ENCODE measurements at places on chromosomes 2 and 18.

DNA sequence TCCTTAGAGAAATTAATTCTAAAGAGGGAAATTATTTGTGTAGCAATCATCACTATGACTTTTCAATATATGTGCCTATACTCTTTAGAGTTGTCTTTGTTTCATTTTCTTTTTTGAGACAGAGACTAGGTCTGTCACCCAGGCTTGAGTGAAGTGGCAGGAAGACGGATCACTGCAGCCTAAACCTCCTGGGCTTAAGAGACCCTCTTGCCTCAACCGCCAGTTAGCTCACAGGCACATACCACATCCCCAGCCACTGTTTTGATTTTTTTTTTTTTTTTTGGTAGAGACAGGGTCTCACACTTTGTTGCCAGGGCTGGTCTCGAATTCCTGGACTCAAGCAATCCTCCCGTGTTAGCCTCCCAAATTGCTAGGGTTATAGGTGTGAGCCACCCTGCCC lies 12.4 kb downstream of the YWHAQ start:
- no peak for DNase-seq

DNA sequence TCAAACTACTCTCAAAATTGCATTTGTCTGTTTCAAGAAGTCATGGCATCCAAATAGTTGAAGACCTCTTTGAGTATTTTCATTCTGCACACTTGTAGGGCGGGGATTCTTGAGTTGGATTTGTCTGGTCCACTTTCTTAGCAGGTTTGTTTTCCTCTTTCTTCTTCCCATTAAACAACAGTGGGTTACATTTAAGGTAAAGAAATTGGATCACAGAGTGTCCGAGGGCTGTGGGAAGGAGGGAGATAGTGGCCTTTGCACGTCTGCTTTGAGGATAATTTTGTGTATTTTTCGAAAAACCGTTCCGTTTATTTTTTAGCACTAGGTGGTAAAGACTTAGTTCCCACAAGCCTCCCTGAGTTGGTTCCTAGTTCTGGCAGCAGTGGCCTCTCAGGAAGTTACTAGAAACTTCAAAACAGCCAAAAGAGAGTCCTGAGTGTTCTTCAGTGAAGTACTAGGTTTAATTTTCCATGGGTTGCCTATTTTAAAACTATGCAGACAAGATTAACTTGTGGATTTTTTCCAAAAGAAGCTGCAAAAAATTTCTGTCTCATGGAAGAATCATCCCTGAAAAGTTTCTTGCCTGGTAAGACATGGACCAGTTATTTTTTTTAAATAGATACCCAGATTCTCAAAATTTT lies 107.9 kb downstream of the CDC42EP3 start:
- no peak for DNase-seq

GRCh38 chr2:181776336-181776735 lies 96.0 kb upstream of the NEUROD1 start:
- no peak for DNase-seq

- no peak for DNase-seq
Observed at GRCh38 chr2:42874949-42875801, 82.8 kb upstream of the HAAO start.

- no peak for DNase-seq
Observed at GRCh38 chr2:121049950-121050585, 234.9 kb downstream of the TFCP2L1 start.

DNA sequence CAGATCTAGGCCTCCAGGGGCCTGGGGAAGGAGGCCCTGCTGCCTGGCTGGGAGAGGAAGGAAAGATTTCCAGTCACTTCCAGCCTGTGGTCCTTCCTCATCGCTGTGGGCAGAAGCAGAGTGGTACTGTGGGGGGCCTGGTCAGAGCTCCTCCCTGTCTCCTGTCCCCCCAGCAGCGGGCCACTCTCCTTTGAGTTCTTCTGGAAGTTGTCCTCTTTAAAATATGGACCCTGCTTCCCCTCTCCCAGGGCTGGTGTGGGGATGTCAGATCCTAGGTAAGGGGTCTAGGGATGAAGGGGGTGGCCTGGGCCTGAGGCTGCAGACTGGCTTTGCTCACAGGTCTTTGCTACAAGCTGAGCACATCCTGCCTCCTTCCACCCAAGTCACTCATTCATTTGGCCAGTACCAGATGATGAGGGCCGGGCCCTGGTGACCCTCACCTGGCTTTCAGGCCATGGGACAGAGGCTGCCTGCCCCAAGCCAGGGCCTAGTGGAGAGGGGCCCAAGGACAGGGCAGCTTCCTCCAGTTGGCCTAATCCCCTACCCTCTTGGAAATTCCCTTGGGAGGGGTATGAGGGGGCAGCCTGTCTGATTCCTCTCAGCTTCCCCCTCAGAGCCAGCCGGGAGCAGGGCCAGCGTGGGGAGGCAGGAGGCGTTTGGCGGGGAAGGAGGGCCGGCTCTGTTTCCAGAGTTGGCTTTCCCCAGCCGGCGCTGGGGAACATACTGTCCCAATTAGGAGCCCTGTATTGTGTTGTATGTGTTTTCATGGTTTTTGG lies 231.9 kb downstream of the DYSF start:
- peak; percentile 54 for DNase-seq

DNA sequence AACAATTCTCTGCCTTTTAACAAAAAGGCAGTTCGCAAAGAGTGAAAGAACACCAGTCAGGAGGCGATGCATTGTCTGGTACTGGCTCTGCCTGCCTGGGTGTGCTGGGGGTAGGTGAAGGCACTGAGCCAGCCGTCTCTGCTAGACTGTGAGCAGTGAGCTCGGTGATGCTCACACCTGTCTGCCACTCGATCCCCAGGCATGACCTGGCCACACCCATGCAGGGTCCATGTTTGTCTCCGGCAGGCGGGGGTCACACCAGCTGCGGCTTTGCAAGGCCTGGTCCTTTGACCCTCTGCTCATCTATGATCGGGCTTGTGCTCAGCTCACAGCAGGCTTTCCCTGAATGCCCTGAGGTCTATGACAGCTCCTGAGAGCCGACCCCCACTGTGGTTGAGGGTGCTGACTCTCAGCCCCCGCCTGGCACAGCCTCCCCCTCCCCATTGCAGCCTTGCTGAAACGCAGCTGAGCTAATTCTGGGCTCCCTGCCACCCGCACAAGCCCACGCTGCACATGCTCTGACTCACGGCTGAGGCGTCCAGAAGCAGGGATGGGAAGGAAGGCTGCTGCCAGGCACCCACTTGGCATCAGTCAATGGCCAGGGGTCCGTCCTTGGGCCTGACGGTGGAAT lies 23.7 kb downstream of the CRACDL start:
- DNase-seq: peak; percentile 50

- no peak for DNase-seq
Observed at GRCh38 chr2:226694149-226694548, 105.5 kb downstream of the IRS1 start.
